ENCODE measurements at places on chromosomes 12 and 14.

DNA sequence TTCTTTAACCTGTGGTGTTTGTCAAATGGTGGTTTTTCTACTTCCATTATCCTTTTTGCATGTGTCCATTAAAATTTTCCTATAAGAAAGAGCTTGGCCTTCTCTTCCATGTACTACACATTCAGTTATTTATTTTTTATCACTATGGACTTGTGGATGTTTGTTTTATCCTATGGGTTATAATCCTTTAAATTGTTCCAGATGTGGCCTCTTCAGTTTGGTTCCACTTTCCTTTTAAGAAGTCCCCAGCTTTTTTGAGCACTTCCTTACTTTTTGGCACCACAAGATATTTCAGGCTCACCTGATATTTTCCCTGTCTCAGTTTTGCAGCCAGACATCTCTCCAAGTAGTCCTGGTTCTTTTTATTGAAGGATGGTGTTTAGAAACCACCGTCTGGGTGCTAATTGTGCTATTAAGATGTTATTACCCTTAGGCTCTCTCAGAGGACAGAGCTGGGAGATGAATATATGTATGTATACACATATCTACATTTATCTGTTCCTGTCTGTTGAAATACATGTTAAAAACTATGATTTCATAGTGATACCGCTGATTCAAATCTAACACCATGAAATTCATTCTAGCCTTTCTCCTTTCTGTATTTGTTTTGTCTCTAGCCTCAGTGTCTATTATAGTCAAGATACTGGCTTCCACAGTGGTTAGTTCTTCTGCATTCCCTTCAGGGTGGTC, 408.5 kb upstream of the RGS6 start:
- DNase-seq, result no peak

- no peak for DNase-seq
Observed at GRCh38 chr12:1646569-1647284, 17.7 kb downstream of the WNT5B start.

DNA sequence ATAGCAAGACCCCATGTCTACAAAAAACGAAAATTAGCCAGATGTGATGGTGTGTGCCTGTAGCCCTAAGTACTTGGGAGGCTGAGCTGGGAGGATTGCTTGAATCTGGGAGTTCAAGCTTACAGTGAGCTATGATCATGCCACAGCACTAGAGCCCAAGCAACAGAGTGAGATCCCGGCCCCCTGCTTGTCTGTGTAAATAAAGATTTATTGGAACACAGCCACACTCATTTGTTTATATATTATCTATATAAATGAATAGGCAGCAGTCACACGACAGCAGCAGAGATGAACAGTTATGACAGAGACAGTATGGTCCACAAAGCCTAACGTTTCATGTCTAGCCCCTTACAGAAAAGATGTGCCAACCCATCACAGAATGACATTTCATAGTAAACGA, 14.8 kb downstream of the DDX54 start:
- no peak for DNase-seq

DNA sequence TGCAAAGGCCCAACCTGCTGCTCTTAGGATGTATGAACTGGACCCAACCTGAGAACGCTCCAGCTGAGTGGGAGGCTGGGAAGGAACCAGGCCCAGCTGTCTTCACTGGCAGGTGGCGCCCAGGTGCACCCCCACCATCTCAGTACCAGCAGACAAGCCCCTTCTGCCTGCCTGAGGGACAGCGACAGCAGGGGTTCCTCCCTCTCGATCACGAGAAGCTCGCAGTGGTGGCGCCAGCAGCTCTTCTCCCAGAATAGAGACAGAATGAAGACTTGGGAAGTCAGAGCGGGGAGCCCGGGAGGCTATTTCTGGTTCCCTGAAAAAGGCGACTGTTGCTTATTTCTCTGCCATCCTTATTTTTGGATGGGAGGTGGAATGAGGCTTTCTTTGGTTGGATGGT, 46.5 kb downstream of the CHGA start:
- no peak for DNase-seq

DNA sequence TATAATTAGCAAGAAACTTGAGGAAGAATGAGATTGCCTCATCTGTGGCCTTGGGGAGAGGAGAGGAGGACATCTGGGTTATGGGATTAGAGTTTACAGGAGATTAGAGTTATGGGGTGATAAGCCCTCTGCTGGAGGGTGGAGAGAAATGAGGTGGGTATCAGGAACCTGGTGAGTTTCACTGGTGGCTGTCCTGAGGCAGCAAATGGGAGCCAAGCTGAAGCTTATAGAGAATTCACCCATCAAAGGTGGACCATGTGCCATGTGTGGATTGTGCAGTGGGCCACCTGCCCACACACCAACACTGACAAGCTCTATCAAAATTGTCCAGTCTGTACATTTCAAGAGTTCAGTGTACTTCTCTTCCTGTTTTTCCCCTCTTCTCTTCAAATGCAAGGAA, 135.3 kb downstream of the AEBP2 start:
- no peak for DNase-seq

DNA sequence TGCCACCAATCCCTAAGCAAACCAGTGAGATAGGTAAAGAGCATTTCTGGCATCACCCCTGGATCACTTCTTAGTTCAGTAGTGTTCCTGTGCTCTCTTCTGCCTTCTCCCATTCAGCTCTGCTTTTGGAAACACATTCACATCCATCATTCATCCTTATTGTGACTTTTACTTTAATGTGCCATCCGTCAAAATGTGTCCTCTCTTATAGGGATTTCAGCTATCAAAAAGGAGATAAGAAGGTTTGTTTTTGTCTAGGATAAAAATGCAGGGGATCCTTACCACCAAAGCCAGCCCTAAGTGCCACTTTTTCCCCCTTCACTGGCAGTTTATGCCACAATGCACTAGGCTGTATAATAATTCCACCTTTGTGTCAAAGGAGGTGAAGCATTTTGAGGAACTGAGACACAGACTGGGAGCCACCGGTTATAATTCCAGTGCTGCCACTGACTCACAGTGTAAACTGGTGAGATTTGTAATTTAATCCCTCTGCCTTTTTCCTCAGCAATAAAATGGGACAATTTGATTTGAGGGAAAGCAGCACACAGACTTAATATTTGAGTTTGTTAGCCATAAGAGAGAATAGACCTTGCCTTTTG, 158.6 kb downstream of the PAX9 start:
- no peak for DNase-seq

DNA sequence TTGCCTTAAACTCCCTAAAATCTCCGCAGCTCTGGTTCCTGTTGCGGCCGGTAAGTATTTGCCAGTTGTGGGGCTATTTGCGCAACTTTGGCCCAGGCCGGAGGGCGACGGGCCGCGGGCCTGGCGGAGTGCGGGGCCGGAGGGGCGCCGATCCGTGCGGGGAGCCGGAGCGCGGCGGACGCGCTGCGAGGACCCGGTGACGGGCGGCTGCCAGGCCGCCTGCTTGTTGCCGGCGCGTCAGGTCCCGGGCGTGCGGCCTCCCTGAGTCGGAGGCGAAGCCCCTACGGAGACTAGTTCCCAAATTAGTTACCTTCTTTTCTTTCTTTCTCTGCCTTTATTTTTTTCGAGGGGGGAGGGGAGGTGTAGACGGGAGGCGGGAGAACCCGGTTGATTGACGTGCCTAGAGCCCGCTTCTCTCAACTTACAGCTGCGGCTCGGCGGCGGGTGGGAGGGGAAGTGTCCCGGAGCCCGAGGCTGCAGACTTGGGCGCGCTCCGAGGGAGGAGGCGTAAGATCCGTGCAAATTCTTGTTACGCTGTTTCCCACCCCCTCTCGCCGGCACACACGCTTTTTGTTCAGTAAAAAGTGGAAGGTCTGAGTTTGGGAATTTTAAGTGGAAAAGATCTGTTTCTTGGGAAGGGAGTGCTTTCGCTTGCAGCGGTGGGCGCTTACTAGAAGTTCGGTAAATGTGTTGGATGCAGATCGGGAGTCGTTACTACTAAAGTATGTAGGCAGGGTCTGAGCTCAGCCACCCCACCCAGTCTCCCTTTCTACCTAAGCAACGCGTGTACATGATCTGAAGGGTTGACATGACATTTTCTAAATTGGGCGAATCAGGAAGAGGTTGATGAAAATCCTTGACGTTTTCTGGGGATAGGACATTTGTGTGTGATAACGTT, 576 bp downstream of the ZBTB1 start:
- DNase-seq, result peak; percentile 61

GRCh38 chr12:96195845-96196451, 1.8 kb downstream of the ELK3 start:
- no peak for DNase-seq

GRCh38 chr12:12376646-12377448, 20.0 kb downstream of the BORCS5 start:
- no peak for DNase-seq

GRCh38 chr14:76495983-76496382, 120.0 kb downstream of the ESRRB start:
- DNase-seq, result no peak

GRCh38 chr12:2261708-2262107, 208.9 kb downstream of the CACNA1C start:
- DNase-seq, result no peak

DNA sequence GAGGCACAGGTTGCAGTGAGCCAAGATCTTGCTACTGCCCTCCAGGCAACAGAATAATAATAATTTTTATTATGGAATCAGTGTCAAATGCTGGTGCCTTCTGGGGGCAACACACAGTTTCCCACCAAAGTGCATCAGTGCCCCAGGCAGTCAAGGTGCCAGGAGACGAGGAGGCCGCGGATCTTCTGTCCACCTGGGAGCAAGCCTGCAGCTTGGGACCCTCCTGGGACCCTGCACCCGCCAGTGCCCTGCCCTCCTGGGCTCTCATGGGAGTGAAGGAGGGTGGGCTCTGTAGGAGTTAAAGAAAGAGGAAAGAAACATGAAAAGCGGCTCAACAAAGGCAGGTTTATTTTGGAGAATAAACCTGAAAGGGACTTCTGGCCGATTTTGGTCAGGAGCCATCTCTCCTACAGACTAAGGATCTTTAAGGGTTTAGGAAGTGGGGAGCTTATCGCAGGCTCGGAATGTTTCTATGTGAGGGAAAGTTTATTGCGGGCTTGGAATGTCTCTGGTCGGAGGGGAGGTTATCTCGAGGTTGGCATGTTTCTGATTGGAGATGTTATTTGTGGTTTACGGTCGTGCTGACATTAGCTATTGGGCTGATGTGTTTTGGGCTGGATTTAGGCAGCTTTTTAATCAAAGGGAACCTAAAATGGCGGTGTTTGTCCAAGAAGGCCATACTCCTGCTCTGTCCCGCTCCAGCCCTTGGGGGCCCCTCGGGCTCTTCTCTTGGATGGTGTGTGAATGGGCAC, 1.1 kb upstream of the ASPG start:
- DNase-seq, result no peak

GRCh38 chr14:33488582-33488981, 462.3 kb downstream of the EGLN3 start:
- no peak for DNase-seq

DNA sequence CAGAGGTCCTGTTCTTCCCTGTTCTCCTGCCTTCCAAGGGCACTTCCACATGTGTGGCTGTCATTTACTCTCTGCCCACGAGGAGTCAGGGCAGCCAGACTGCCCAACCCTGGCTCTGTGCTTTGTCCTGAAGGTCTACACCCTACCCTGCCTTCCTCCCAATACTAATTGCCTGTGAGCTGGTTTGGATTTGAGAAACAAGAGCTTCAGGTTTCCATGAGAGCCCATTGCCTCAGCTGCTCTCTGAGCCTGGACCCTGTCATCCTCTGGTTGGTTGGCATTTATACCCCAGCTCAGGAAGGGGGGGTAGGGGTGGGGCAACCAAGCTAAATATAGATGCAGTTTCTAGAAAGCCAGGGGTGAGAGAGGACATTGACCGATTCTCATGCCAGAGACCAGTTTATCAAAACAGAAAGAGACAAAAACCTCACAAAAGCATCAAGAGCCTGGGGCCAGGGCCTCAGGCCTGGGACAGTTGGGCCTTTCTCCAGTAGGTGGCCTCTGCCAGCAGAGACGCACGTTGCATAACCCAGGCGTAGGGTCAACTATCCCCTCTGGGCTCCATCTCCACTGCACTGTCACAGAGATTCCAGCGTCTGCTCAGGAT, 34.5 kb downstream of the VDR start:
- no peak for DNase-seq

- DNase-seq, result no peak
Observed at GRCh38 chr12:1830401-1830845, 10.1 kb downstream of the LRTM2 start.

GRCh38 chr14:105483300-105484068, 3.2 kb upstream of the CRIP1 start:
- no peak for DNase-seq

GRCh38 chr12:116656306-116656705, 81.6 kb downstream of the SPRING1 start:
- DNase-seq, result no peak

GRCh38 chr12:1918884-1919236, 408 bp upstream of the CACNA2D4 start:
- DNase-seq, result no peak

- DNase-seq, result no peak
Observed at GRCh38 chr12:47361389-47362021, 281.7 kb upstream of the AMIGO2 start.

- DNase-seq, result no peak
Observed at GRCh38 chr14:73700325-73700724, 13.9 kb downstream of the PNMA1 start.

GRCh38 chr14:55533960-55534359, 46.0 kb upstream of the KTN1 start:
- DNase-seq, result no peak

DNA sequence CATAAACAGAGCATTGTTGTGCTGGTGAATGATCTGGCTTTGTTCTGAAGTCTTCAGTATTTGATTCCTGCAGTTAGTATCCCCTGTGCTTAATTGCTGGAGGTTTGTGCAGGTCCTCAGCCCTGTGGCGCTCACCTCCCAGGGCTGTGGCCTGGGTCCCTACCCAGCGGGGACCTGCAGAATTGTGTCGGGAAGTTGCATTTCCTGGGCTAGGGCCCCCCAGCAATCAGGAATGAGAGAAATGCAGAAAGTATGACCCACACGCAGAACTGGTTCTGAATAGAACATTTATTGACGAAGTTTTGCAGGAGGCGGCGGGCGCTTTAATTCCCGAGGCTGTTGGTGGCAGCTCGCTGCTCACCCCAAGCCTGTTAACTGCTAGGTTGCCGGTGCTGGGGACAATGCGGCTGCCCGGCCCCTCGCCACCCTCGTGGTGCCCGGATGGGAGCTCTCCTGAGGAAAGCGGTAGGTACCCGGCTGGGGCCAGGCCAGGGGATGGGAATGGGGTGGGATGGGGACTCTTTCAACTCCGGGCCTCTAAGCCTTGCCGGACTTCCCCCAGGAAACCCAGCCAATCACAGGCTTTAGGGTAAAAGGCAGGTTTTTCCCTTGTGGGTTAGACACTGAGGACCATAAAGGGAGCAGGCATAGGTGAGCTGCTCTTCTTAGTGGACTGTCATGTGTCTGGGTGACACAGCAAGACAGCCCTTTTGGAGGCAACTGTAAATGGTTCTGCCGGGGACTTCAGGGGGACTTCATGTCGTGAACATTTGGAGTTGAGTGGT, 11.6 kb downstream of the PLEKHG3 start:
- DNase-seq, result no peak

- no peak for DNase-seq
Observed at GRCh38 chr12:111747333-111747732, 19.4 kb upstream of the ALDH2 start.

GRCh38 chr14:34331728-34332623, 130.1 kb downstream of the SPTSSA start:
- peak; percentile 27 for DNase-seq

GRCh38 chr14:63902375-63902976, 49.7 kb downstream of the SYNE2 start:
- no peak for DNase-seq
